GM06990 (cell line): ENCODE measurements at places on chromosomes 16 and 17.
A peak's percentile ranks its signal among the peaks of the same experiment; 100 is the strongest.

DNA sequence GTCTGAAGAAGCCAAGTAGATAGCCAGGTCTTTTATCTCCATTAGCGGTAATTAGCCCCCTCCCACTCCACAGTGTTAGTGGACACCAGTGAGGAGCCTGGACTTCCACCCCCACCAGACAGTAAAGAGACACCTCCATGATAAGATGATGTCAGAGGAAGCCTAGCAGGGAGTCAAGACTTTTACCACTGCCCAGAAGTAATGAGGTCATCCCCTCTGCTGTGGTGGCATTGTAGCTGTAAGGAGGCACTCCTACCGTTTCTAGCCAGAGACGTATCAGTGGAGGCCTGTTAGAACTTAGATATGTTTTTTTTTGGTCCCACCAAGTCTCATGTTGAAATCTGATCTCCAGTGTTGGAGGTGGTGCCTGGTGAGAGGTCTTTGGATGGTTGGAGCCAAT is 38.1 kb downstream of the PIK3R5 start:
- DNase-seq, result no peak

DNA sequence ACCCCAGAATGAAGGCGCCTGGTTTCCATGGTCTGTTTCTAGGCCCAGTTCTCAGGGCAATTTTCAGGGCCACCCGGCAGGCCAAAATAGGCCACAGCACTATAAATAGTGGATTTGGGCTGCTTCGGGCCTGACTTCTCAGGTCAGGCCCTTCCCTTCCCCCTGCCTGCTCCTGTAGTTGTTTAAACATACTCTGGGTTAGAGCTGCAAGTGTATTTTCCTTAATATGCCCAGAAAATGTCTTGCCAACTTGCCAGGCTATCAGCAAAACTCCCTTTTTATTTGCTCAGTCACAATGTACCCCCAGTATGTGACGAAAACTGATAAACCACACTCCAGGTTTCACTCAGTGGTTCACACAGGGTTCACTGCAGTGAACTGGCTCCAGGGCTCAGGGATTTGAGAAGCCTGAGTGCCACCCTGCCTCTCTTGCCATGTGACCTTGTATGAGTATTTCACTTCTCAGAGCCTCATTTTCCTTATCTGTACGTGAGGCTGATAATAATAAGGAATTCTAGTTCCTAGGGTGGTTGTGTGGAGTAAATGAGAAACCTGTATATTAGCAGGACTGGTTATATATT is 76.5 kb downstream of the GPRC5B start:
- DNase-seq, result peak; percentile 7

DNA sequence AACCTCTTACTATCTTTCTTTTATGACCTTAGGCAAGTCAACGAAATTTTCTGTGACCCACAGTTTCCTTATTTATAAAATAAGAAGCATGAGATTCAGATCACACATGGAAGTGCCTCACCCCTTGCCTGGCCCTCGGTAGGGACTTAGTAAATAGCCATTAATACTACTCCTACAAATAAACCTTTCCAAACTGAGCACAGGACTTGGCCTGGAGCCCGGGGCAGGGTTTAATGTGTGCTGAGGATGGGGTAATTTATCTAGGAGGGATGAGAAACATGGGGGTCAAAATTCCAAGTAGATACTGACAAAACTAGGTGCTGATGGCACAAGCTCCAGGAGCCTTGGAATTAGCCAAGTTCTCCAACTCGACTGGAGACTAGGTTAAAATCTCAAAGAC is 35.0 kb downstream of the PITPNC1 start:
- no peak for DNase-seq

DNA sequence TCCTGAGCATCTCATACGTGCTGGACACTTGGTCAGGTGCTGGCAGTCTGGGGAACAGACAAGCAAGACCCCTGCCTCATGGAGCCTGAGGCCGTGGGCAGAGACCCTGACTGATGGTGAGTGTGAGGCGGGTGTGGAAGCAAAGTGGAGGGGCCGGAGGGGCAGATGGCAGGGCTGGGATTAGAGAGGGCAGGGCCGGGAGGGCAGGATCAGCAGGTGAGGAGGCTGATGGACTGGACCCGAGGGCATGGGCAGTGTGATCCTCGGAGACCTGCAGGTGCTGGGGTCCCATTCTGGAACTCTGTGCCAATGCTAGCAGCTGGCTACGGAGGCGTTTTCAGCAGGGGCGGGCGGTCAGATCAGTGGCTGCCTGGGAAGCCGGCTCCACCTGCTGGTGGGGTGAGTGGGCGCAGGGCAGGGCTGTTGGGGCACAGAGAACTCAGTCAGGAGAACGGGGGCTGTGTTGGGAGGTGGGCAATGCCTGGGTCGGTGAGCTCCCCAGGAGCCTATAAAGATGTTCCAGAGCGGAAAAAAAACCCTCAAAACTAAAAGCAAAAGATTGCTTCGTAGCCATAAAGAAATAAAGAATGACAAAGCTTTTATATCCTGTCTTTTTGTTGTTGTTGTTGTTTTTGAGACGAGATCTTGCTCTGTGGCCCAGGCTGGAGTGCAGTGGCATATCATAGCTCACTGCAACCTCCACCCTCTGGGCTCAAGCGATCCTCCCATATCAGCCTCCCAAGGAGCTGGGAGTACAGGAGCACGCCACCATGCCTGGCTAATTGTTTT is 8.9 kb upstream of the C16orf74 start:
- DNase-seq, result peak; percentile 54

GRCh38 chr17:43949781-43950180 is 4.0 kb downstream of the PYY start:
- no peak for DNase-seq

GRCh38 chr16:83742124-83742899 is 65.5 kb upstream of the HSBP1 start:
- DNase-seq, result no peak

- DNase-seq, result no peak
Measured at GRCh38 chr16:82682767-82683166, 56.0 kb downstream of the CDH13 start.

GRCh38 chr17:62732125-62732524 is 76.0 kb downstream of the MARCHF10 start:
- DNase-seq, result no peak

DNA sequence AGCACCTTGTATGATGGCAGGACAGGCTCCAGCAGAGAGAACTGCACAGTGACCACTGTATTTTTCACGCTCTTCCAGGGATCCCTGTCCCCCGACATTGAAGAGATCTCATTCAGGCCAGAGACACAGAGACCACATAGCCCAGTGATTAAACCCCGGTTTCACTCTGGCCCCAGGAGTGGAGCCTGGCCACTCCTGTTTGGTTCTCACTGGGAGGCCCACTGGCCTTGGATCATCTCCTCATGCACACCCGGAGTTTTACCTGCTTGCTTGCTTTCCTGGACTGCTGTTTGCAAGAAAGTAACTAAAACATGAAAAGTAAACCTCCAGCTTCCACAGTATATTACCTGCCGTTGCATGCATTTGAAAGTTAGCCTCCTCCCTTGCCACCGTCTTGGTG is 13.2 kb upstream of the CLEC18C start:
- DNase-seq, result no peak

DNA sequence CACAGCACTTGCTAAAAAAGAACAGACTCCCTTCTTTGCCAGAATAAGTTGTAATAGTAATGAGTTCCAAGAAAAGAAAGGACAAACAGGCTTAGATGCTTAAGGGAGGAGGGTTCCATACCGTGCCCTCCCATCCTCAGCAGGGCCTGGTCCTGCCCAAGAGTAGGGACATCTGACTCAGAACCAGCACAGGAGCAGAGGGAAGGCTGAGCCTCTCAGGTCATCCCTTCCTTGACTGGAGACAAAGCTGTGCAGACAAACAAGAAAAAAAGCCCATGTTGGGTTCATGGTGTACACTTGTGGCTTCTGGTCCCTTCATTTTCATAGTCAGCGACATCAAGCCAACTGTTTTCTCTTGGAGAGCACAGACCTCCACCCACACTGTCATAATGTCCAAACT is 44.2 kb upstream of the NDRG4 start:
- DNase-seq, result no peak

DNA sequence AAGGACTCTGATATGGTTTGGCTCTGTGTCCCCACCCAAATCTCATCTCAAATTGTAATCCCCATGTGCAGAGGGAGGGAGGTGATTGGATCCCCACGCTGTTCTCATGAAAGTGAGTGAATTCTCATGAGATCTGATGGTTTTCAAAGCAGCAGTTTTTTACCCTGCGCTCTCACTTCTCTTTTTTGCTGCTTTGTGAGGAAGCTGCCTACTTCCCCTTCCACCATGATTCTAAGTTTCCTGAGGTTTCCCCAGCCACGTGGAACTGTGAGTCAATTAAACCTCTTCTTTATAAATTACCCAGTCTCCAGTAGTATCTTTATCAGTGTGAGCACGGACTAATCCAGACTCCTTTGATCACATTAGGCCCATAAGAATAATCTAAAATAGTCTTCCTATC is 719.7 kb upstream of the CDH8 start:
- no peak for DNase-seq

DNA sequence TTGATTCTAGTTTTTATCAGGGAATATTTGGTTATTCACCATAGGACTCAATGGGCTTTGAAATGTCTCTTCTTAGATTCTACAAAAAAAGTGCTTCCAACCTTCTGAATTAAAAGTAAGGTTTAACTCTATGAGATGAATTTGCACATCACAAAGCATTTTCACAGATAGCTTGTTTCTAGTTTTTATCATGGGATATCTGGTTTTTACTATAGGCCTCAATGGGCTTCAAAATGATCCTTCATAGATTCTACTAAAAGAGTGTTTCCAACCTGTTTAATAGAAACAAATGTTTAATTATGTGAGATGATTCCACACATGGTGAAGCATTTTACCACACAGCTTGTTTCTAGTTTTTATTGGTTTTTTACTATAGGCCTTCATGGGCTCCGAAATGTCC is 560.7 kb downstream of the KCNJ18 start:
- no peak for DNase-seq

DNA sequence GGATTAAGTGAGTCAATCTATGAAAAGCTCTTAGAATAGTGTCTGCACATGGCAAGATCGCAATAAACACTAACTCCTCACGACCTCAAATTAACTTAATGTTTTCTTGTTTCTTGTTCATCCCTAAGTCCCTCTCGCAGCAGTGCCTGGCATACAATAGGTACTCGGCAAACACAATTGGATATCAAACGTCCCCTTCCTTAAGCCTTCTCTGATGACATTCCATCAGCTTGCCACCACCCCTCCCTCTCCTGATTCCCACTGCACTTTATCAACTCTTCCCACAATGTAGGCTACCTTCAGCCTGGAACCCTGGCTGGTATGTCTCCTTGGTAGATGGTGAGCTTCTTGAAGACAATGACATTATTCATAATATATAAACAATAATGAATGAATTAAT is 33.3 kb downstream of the CCDC42 start:
- no peak for DNase-seq

- no peak for DNase-seq
Measured at GRCh38 chr17:50146927-50147665, 3.4 kb downstream of the PPP1R9B start.

- no peak for DNase-seq
Measured at GRCh38 chr17:64213995-64214811, 48.9 kb downstream of the TEX2 start.

DNA sequence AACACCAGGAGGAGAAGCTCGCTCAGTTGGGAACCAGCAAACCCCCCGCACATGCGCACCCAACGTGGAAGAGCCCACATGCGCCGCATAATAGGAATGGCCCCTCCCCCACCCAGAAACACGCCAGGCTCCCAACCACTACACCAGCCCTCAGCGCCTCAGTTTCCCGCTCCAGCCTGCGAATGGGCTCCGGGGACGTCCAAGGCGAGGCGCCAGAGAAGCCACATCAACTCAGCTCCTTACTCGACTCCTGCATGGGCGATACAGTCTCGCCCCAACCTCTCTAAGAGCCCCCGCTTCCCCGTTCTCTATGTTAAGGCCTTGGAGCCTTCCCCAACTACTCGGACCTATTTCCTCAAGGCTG is 504 bp downstream of the SRSF1 start:
- DNase-seq, result no peak

- peak; percentile 95 for DNase-seq
Measured at GRCh38 chr16:667780-668518, at the start of gene RHOT2. RHOT2 (plus strand) TSS chr16:668132; CDS start chr16:668200, 68 bp downstream.

GRCh38 chr16:11177578-11178160 is 78.3 kb downstream of the SOCS1 start:
- DNase-seq, result no peak

DNA sequence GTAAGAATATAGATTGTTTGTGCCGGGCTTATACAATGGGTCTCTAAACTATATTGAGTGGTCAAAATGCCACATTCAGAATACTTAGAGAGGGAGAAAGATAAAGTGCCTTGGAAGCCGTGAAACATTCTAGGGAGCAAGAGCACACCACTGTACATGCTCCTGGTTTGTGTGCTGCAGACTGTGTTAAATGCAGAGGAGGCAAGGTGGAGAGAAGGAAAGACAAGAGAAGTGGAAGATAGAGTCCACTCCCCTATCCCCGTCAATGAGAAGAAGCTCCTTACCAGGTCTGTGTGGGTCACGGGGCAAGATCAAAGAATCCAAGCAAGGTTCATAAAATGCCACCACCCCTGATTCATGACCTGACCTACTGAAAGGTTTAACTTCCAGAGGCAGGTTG is 267.1 kb upstream of the TBX2 start:
- no peak for DNase-seq

GRCh38 chr17:2064980-2065785 is 10.3 kb downstream of the HIC1 start:
- DNase-seq, result no peak

- DNase-seq, result no peak
Measured at GRCh38 chr17:17890773-17891759, 54.3 kb upstream of the SREBF1 start.

GRCh38 chr16:3030222-3031212 is 6.2 kb downstream of the BICDL2 start:
- DNase-seq, result no peak

DNA sequence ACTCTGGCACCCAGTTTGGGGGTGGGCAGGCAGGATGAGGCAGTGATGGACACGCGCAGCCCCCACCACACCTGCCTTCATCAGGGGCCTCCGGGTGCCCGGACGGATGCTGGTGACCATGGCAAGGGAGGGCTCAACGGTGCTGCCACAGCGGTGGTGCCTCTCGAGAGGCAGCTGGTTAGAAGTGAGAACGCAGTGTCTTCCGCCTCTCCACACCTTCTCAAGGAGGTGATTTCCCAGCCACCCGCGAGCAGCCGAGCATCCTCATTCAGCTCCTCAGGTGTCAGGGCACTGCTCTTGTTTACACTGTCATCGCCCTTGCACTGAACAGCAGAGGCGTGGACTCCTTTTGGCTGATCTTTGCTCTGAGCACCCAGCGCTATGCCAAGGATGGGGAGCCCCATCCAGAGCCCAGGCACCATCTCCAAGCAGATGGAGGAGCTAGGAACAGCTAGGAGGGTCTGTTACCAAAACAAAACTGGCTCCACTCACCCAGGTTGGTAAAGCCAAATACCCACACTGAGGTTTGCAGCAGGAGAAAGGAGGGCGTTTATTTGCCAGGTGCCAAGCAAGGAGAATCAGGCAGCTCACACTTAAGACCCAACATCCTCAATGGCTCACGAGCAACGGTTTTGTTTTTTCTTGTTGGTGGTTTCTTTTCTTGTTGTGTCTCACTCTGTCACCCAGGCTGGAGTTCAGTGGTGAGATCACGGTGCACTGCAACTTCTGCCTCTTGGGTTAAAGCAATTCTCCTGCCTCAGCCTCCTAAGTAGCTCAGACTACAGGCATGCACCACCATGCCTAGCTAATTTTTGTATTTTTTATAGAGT is 174.3 kb upstream of the TNRC6C start:
- DNase-seq, result no peak

GRCh38 chr17:81566461-81567126 is 14.4 kb upstream of the FAAP100 start:
- DNase-seq, result no peak
